ENCODE measurements at places on chromosomes 4 and X. TPM values are rescaled to one million over a fixed set of nuclear protein-coding genes. Genes with fewer than 3 reads are reported as not detected.

Gene ODAPH
- total RNA-seq: not detected

Gene IL13RA2
- total RNA-seq: not detected

Gene MAGEB10
- not detected for total RNA-seq

Gene LUZP4
- total RNA-seq: not detected

Gene SSX3
- total RNA-seq: not detected

Gene TNIP3
- 0.31 TPM for total RNA-seq

Gene SRPX2
- 10.8 TPM for total RNA-seq

Gene TMEM255A
- 0.15 TPM for total RNA-seq

DNA sequence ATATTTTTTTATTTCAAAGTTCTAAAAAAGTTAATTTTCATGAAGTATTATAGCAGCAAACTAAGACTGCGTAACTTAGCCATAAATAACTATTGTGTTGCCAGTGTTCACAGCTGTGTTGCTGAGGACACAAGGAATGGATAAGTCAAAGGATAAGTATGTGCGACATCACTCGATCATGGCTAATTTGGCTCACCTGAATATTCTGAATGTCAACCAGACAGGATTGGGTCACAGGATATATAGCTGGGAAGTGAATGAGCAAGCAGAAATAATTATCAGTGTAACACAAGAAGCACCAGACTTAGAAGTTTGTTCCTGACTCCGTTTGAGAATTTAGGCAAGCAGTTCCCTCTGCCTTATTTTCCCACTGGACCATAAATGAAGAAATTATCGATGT is 33.9 kb downstream of the PRDM8 start:
- no peaks in the 10 kb centered on the region for H3K36me3 ChIP-seq
- DNase-seq: no peak
- H3K4me3 ChIP-seq: no peak overlapping the region
- peaks cover 17% of the 10 kb centered on the region for H3K4me1 ChIP-seq

DNA sequence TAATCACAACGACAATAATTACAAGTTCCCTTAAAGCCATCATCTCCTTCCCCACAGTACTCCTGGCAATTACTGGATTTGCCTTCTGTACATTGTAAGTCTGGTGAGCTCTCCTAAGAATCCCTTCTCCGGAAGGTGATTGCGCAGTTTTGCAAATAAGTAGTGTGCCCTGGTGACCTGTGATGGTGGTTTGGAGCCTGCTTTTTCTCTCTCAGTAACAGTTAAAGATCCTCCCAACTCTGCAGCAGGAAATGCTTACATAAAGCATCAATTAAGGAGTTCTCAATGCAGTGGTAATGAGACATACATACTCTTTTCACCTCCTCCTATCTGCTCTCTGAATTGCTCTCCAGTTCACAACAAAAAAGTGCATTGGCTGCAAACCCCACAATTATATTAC is 159.7 kb downstream of the SH2D1A start:
- H3K27me3 ChIP-seq: peaks cover 9% of the 10 kb centered on the region
- H3K4me3 ChIP-seq: no peak overlapping the region
- H3K4me1 ChIP-seq: peaks cover 7% of the 10 kb centered on the region
- H3K27ac ChIP-seq: no peak overlapping the region

GRCh38 chrX:140050906-140051305 is 85.6 kb upstream of the CXorf66 start:
- H3K36me3 ChIP-seq: no peaks in the 10 kb centered on the region
- no peaks in the 10 kb centered on the region for H3K4me1 ChIP-seq
- no peak for DNase-seq
- peaks cover 6% of the 10 kb centered on the region for H3K27me3 ChIP-seq

DNA sequence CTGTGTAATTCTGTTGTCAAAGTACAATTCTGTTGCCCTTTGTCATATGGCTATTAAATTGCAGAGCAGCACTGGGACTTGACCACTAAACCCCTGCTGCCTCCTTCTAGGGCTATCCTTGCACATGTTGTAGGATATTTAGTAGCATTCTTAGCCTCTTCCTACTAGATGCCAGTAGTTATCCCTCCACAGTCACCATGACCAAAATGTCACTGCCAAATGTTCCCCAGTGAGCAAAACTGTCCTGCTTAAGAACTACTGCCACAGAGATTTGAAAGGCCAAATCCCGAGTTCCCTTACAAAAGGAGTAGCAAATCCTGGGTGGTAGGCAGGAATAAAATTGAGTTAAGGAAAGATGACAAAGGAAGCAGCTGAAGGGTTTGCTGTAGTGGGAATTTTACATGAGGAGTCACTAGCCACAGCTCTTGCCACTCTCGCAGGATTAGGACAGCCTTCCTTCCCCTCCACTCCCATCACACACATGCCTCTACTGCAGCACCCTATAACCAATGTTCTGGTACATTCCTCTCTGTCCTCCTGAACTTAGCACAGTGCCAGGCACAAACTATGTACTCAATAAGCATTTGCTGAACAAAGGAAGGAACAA is 8.4 kb downstream of the APBB2 start:
- no peak for DNase-seq
- no peaks in the 10 kb centered on the region for H3K27me3 ChIP-seq
- H3K4me3 ChIP-seq: no peak overlapping the region
- H3K27ac ChIP-seq: peak overlapping the region; percentile 73
- H3K4me1 ChIP-seq: peaks cover 95% of the 10 kb centered on the region

DNA sequence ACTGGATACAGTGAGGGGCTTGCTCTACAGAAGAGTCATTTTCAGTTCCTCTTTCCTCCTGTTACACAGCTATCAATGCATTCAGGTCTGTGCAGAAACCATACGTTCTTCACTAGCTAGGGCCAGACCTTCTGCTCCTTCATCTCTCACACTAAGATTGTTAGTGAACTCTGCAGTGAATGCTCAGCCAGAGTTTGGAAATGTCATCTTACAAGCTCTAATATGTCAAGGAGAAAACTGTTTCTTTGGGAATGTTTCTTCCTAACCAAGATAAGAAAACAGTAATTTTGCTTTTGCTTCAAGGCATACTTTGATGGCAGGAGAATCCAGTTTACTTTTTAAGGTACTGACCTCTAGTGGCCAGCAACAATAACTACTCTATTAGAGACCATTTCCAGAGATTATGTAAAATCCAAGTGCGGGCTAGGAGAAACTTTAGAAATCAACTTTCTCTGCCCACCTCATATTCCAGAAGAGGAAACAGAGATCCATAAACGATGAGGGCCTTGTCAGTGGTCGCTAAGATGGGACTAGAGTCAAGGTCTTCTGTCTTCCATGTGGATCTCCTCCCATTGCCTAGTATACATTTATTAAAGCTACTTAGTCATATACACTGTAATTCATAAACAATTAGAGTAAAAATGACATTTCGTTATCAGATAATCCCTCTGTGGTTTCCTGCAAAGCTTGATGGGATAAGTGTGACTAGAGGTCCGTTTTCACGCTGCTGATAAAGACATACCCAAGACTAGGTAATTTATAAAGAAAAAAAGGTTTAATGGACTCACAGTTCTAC is 12.1 kb upstream of the CC2D2A start:
- no peaks in the 10 kb centered on the region for H3K36me3 ChIP-seq
- H3K27ac ChIP-seq: no peak overlapping the region
- peaks cover 29% of the 10 kb centered on the region for H3K4me1 ChIP-seq
- no peak overlapping the region for H3K4me3 ChIP-seq
- no peaks in the 10 kb centered on the region for H3K27me3 ChIP-seq

DNA sequence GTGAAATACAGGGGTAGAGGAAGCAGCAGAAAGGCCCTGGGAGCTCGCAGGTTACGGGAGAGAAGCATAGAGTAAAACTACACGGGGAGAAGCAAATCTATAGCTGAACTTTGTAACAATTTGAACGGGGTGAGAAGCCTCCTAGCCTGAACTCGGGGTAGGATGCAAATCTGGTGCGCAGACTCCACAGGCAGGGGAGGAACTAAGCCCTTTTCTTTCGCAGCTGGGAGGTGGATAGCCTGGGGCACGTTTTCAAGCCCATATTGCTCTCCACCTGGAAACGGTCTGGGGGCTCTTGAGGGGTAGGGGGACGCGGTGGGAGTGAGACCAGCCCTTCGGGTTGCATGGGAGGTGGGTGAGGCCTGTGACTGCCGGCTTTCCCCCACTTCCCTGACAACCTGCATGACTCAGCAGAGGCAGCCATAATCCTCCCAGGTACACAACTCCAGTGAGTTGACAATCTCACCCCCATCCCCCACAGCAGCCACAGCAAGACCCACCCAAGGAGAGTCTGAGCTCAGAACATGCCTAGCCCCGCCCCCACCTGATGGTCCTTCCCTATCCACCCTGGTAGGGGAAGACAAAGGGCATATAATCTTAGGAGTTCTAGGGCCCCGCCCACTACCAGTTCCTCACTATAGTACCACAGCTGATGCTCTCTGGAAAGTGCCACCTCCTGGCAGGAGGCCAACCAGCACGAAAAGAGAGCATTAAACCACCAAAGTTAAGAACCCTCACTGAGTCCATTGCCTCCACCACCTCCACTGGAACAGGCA is 29.9 kb downstream of the SOWAHB start:
- H3K27ac ChIP-seq: no peak overlapping the region
- H3K36me3 ChIP-seq: no peaks in the 10 kb centered on the region
- H3K27me3 ChIP-seq: no peaks in the 10 kb centered on the region
- no peak overlapping the region for H3K4me3 ChIP-seq
- no peak for DNase-seq
- peaks cover 9% of the 10 kb centered on the region for H3K4me1 ChIP-seq

GRCh38 chr4:15996773-15997172 is 33.8 kb upstream of the FGFBP2 start:
- DNase-seq: no peak
- H3K4me1 ChIP-seq: peaks cover 5% of the 10 kb centered on the region
- H3K4me3 ChIP-seq: no peak overlapping the region
- no peak overlapping the region for H3K27ac ChIP-seq
- H3K27me3 ChIP-seq: peaks cover 2% of the 10 kb centered on the region

DNA sequence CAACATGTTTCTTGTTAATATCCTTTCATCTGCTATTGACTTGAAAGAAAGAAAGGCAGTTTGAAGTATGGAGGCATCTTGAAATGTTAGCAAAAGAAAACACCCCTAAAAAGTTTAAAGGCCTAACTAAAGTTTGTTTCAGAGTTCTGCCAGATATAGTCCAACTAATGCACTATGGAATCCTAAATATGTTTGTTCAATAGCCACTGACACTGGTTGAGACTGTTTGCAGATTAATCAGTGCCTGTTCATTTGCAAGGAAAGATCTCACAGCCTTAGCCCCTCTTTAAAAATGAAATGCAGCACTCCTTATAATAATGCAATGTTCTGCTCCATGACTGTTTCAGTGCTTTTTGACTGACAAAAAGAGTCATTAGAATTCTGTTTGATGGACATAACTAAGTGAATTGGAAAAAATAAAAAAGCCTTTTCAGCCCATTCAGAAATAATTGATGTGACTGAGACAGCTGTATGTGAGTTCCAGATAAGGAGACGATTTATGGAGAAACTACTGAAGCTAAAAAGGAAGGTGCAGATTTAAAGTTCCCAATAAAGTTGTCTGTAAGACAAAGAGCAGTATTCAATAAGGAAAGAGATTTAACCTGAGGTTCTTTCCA is 192.0 kb downstream of the PCDH7 start:
- no peak for DNase-seq
- H3K27ac ChIP-seq: peak overlapping the region; percentile 80
- peaks cover 2% of the 10 kb centered on the region for H3K36me3 ChIP-seq
- H3K4me3 ChIP-seq: no peak overlapping the region

DNA sequence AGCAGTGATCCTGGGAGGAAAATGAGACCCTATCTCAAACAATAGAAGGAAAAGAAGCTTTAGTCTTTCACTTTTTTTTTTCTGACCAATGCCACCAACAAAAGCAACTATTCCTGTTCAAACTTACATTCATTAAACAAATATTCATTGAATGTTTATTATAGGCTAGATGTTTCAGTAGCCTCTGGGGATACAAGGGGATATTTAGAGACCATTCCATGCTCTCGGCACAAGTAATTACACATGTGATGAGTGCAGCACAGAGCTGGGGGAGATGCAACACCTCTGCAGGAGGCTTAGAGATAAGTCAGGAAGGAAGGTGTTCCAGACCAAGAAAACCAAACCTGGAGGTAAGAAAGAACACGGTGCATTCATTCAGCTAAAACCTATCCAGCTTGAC is 68.3 kb downstream of the PALLD start:
- no peaks in the 10 kb centered on the region for H3K27me3 ChIP-seq
- H3K36me3 ChIP-seq: no peaks in the 10 kb centered on the region
- no peak overlapping the region for H3K27ac ChIP-seq
- no peak for DNase-seq

DNA sequence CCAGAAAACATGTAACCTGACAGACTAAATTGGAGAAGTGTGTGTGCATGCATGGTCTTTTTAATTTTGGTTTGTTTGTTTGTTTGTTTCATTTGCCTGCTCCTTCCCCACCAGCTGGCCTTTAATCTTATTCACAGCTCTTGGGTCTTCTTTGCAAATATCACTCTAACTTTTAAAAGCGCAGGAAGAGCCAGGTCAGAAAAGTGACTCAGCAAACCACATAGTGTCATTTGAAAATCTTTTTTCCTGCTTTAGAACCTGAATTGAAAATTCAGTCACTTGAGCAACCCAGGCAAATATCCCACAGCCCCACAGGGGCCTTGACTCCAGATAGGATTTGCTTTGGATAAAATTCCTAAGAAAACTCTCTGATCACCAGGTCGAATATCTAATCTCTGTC is 4.6 kb downstream of the TMEM255A start:
- no peak for DNase-seq
- H3K4me3 ChIP-seq: no peak overlapping the region
- H3K36me3 ChIP-seq: no peaks in the 10 kb centered on the region
- peaks cover 40% of the 10 kb centered on the region for H3K27me3 ChIP-seq
- H3K4me1 ChIP-seq: peaks cover 13% of the 10 kb centered on the region
- no peak overlapping the region for H3K27ac ChIP-seq

DNA sequence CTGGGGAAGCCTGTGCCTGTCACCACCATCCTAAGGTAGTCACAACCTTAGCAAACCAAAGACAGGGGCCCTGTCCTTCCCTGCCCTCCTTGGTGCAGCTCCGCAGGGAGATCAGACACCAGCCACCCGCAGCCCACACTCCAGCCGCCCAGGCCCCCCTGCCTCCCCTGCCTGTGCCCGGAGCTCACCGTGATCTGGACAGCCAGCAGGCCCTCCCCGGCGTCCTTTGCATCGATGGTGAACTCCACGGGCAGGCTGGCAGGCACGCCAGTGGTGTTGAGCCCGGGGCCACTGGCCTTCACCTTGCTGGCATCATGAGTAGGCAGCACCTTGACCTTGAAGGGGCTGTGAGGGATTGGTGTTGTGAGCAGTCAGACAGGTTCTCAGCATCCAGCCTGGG is 16.4 kb downstream of the FLNA start:
- DNase-seq: no peak
- H3K36me3 ChIP-seq: peaks cover 21% of the 10 kb centered on the region
- H3K4me1 ChIP-seq: peaks cover 18% of the 10 kb centered on the region
- no peak overlapping the region for H3K4me3 ChIP-seq
- H3K27ac ChIP-seq: no peak overlapping the region

GRCh38 chrX:105297041-105297440 is 76.5 kb upstream of the TEX13A start:
- no peaks in the 10 kb centered on the region for H3K4me1 ChIP-seq
- H3K27me3 ChIP-seq: no peaks in the 10 kb centered on the region
- H3K27ac ChIP-seq: no peak overlapping the region
- no peak for DNase-seq

- DNase-seq: no peak
- no peaks in the 10 kb centered on the region for H3K36me3 ChIP-seq
Measured at GRCh38 chr4:32790803-32791202, 2070.6 kb downstream of the PCDH7 start.

- H3K27me3 ChIP-seq: no peaks in the 10 kb centered on the region
- no peak overlapping the region for H3K4me3 ChIP-seq
- H3K4me1 ChIP-seq: peaks cover 12% of the 10 kb centered on the region
- no peak for DNase-seq
- no peaks in the 10 kb centered on the region for H3K36me3 ChIP-seq
Measured at GRCh38 chr4:86845593-86845992, 3.6 kb downstream of the SLC10A6 start.
